Activated T-helper 2 cell treated with anti-CD3 and anti-CD28 coated beads, Interferon-gamma antibody, Interleukin-2, Interleukin-4, amounts not matched to agents 10 μg/mL and 5 μg/mL and 100 μg/mL, durations not matched to agents 14 hours and 24 hours and 36 hours (primary cell): ENCODE measurements at places on chromosomes 3 and 15. TPM values are rescaled to one million over a fixed set of nuclear protein-coding genes. Genes with fewer than 3 reads are reported as not detected.

DNA sequence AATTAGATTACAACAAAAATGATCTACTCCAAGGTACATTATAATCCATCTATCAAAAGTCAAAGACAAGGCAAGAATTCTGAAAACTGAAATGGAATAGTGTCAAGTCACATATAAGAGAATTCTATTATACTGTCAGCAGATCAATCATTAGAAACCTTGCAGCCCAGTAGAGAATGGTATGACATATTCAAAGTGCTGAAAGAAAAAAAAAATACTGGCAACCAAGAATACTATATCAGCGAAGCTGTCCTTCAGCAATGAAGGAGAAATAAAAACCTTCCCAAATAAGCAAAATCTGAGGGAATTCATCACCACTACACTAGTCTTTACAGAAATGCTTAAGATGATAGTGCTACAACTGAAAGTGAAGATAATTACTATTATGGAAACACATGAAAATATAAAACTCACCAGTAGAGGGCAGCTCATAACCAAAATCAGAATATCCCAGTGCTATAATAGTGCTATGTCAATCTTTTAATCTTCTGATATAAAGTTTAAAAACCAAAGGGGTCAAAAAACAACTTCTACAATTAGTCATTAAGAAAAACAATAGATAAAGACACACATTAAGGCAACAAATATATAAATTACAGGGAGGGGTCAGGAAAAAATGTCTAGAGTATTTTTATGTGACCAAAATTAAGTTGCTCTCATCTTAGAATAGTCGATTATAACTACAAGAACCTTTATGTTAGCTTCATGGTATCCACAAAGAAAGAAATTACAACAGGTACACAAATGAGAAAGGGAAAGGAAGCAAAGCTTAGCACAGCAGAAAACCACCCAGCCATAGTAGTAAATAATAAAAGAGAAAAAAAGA lies 190.7 kb upstream of the CNTN6 start:
- no peak overlapping the region for H3K27ac ChIP-seq
- no peaks in the 10 kb centered on the region for H3K36me3 ChIP-seq
- no peak for DNase-seq

- H3K27ac ChIP-seq = no peak overlapping the region
- H3K36me3 ChIP-seq = no peaks in the 10 kb centered on the region
- no peaks in the 10 kb centered on the region for H3K27me3 ChIP-seq
- DNase-seq = no peak
- no peak overlapping the region for H3K4me3 ChIP-seq
Observed at GRCh38 chr3:133695560-133696171, 33.9 kb upstream of the TOPBP1 start.

- H3K36me3 ChIP-seq = peaks cover 33% of the 10 kb centered on the region
- H3K27me3 ChIP-seq = no peaks in the 10 kb centered on the region
- H3K27ac ChIP-seq = no peak overlapping the region
- H3K4me1 ChIP-seq = peaks cover 25% of the 10 kb centered on the region
- DNase-seq = no peak
Observed at GRCh38 chr15:50333229-50333628, 21.8 kb downstream of the GABPB1 start.

DNA sequence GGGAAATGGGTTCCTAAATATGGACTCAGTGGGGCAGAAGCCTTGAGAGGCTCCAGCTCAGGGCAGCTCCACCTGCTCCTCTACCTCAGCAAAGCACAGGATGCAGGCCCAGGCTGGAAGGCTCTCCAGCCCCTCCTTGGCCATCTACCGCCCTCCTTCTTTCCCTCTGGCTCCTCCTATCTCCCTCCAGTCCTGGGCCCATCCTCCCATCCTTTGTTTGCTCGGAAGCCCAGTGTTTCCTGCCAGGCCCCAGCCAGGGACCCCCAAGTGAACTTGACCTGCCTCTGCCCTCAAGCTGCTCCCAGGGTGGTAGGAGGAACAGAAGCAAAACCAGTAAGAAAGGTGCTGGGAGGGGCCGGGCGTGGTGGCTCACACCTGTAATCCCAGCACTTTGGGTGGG lies 20.1 kb downstream of the MAPKAPK3 start:
- H3K4me1 ChIP-seq = peaks cover 52% of the 10 kb centered on the region
- peaks cover 65% of the 10 kb centered on the region for H3K36me3 ChIP-seq
- no peak overlapping the region for H3K4me3 ChIP-seq

GRCh38 chr15:67177752-67178151 lies 76.7 kb downstream of the AAGAB start:
- H3K27ac ChIP-seq = no peak overlapping the region
- H3K4me1 ChIP-seq = peaks cover 21% of the 10 kb centered on the region
- H3K36me3 ChIP-seq = peaks cover 64% of the 10 kb centered on the region
- no peak for DNase-seq
- no peak overlapping the region for H3K4me3 ChIP-seq
- no peaks in the 10 kb centered on the region for H3K27me3 ChIP-seq

- no peak for DNase-seq
- no peak overlapping the region for H3K27ac ChIP-seq
- H3K27me3 ChIP-seq = no peaks in the 10 kb centered on the region
- H3K4me1 ChIP-seq = peaks cover 7% of the 10 kb centered on the region
- H3K4me3 ChIP-seq = no peak overlapping the region
Observed at GRCh38 chr15:34109797-34110663, 8.1 kb downstream of the PGBD4 start.

DNA sequence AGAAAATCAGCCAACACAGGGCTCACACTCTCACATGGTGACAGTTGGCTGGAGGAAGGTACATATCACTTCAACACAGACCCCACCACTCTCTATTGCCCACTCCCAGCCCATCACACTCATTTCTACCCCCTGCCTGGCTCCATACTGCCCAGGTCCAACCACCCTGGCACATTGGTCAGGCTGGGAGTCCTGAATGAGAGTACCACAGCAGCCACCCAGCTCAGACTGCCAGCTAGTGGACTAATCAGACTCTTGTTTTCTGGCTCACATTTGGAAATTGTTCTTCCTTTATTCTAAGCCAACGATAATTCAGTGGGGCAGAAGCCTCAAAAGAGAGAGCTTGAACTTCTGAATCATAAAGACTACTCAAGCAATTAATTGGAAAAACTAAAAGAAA lies 20.0 kb downstream of the MRPL46 start:
- H3K27ac ChIP-seq = no peak overlapping the region
- DNase-seq = no peak
- H3K4me1 ChIP-seq = peaks cover 4% of the 10 kb centered on the region

GRCh38 chr15:40064231-40064894 lies 25.4 kb upstream of the SRP14 start:
- H3K27me3 ChIP-seq = no peaks in the 10 kb centered on the region
- peaks cover 5% of the 10 kb centered on the region for H3K36me3 ChIP-seq
- no peak for DNase-seq

DNA sequence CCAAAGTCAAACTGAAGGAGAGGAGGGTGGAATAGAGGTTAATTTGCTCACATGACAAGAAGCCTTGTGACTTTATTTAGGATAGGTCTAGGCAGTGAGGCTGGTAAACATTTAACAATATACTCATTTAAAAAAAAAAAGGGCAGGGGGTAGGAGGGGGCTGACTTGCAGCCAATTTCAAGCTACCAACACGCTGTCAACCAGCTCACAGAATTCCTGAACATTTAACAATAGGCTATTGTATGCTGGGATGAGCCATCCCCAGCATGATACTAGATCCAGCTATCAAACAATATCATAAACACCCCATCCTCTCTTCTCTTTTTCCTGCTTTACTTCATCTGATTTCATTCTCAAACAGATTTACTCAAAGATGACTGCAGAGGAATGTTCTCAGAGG lies 1096.3 kb upstream of the CFAP20DC start:
- peaks cover 10% of the 10 kb centered on the region for H3K4me1 ChIP-seq
- H3K4me3 ChIP-seq = no peak overlapping the region
- H3K27ac ChIP-seq = no peak overlapping the region
- H3K27me3 ChIP-seq = no peaks in the 10 kb centered on the region

CELF6 gene
- 0.16 and 0.30 TPM in 2 replicates for total RNA-seq

U2SURP gene
- 176 TPM in 2 replicates for total RNA-seq

DNA sequence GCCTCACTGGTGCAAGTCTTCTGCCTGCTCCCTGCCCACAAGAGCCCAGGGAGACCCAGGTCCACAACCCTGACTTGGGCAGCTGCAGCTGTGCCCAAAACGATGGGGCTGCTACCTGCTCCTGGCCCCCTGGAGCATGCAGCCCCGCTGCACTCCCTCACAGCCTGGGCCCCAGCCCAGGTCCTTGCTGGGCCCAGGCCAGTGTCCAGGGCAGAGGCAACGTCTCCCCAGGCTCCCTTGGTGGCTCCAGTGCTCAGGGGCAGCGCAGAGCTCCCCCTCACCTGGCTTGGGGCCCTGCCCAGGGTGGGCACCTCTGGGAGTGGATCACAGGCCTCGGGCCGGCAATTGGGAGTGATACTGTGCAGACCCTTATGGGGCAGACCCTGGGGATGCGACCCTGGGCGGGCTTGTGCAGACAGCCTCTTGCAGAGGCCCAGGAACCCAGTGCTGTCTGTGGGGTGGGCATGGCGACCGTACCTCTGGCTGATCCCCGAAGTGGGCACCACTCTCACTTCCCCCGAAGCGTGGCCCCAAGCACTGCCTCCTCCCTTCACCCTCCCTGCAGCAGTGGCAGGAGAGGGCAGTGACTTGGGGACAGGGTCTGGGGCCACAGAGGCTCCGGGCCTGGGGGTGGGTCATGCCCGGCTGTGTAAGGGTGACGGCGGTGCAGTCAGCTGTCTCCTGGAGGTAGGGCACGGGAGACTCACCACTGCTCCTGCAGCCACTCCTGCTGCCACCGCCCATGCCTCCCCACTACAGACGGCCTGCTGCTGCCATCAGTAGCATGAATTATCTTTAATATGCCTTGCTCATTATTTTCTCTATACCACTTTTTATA lies 255.9 kb downstream of the DOCK3 start:
- no peak overlapping the region for H3K27ac ChIP-seq
- H3K36me3 ChIP-seq = no peaks in the 10 kb centered on the region
- peaks cover 5% of the 10 kb centered on the region for H3K4me1 ChIP-seq
- H3K27me3 ChIP-seq = peaks cover 3% of the 10 kb centered on the region

- no peak for DNase-seq
- H3K4me3 ChIP-seq = no peak overlapping the region
- H3K36me3 ChIP-seq = peaks cover 6% of the 10 kb centered on the region
- H3K27ac ChIP-seq = no peak overlapping the region
Observed at GRCh38 chr3:187982142-187982541, 171.8 kb upstream of the LPP start.

FGD5 gene
- 0.09 TPM in 1 of 2 replicates, not detected in the other for total RNA-seq

GRCh38 chr3:102979191-102979590 lies 544.4 kb downstream of the ZPLD1 start:
- no peak overlapping the region for H3K27ac ChIP-seq
- DNase-seq = no peak
- H3K36me3 ChIP-seq = no peaks in the 10 kb centered on the region
- H3K27me3 ChIP-seq = no peaks in the 10 kb centered on the region
- no peaks in the 10 kb centered on the region for H3K4me1 ChIP-seq

ACTRT3 gene
- 1.3 and 1.7 TPM in 2 replicates for total RNA-seq

DNA sequence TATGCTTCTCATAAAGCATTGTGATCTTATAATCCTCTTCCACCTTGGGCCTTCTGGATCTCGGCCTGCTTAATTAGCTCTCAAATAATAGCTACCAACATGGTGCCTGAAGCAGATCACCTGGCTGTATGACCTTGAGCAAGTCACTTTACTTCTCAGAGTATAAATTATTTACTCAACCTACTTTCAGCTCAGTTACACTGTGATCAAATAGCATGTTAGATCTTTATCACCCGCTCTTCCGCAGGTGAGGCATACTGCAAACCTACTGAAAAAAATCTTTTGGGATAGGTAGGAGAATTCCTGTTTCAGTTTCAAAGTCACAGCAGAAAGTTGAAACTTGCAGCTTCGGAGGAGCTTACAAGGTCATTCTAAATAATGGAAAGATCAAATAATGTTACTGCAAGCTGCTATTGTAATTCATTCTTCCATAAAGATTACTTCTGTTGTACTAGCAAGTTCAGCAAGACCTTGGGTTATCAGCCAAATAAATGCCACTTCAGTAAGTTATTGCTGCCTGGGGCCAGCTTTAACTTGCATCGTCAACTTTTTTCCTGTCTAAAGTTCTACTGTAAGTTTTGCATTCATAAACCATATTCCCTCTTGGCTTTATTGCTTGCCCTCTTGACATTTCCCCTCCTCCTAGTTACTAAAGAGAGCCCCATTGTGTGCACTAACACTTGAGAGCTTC lies 268.4 kb upstream of the ATP11B start:
- no peak overlapping the region for H3K27ac ChIP-seq
- no peak overlapping the region for H3K4me3 ChIP-seq
- no peaks in the 10 kb centered on the region for H3K36me3 ChIP-seq
- H3K27me3 ChIP-seq = no peaks in the 10 kb centered on the region
- no peaks in the 10 kb centered on the region for H3K4me1 ChIP-seq
- DNase-seq = no peak

KCNAB1 gene
- total RNA-seq = not detected in 2 replicates

- DNase-seq = no peak
- H3K4me3 ChIP-seq = no peak overlapping the region
- peak overlapping the region; percentile 98 for H3K27ac ChIP-seq
- peaks cover 69% of the 10 kb centered on the region for H3K4me1 ChIP-seq
Observed at GRCh38 chr3:50585919-50586762, 16.8 kb downstream of the HEMK1 start.

DNA sequence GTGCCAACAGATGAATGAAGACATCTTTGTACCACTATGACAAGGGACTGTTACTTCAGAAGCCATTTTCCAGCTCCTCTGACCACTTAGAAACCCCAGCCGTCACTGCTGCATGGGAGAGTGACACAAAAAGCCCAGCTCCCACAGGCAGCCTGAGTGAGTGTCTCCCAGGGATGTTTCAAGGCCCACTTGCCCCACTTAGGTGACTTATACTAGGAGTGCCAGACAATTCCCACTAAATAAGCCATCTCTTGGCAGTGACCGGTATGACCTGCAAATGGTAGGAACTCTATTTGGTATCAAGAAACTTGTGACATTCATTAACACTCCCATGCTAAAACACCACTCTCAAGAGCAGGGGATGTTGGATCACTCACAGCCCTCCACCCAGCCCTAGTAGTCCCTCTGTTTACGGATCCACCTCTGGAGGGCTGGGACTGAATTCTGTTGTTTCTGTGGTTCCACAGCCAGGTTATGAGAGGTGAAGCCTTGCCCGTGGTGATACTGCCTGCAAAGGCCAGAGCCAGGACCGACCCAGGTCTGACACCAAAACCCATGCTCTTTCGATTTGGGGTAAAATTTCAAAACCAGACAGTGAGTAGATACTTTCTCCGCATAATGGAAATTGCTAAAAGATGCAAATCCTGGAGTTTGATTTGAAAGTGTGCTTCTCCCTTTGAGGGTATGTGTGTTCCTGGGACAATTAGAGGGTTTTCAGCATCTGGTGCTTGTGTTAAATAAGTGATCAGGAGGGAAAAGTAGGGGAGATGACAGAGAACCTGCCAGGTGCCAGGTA lies 14.5 kb downstream of the RBP1 start:
- DNase-seq = no peak
- peaks cover 3% of the 10 kb centered on the region for H3K27me3 ChIP-seq
- H3K27ac ChIP-seq = no peak overlapping the region
- no peak overlapping the region for H3K4me3 ChIP-seq
- no peaks in the 10 kb centered on the region for H3K36me3 ChIP-seq
- H3K4me1 ChIP-seq = no peaks in the 10 kb centered on the region

- no peaks in the 10 kb centered on the region for H3K27me3 ChIP-seq
- no peaks in the 10 kb centered on the region for H3K4me1 ChIP-seq
- no peak for DNase-seq
- no peaks in the 10 kb centered on the region for H3K36me3 ChIP-seq
- no peak overlapping the region for H3K27ac ChIP-seq
Observed at GRCh38 chr3:129520960-129521359, 7.5 kb upstream of the RHO start.
